ENCODE measurements at places on chromosomes 11 and 22.

DNA sequence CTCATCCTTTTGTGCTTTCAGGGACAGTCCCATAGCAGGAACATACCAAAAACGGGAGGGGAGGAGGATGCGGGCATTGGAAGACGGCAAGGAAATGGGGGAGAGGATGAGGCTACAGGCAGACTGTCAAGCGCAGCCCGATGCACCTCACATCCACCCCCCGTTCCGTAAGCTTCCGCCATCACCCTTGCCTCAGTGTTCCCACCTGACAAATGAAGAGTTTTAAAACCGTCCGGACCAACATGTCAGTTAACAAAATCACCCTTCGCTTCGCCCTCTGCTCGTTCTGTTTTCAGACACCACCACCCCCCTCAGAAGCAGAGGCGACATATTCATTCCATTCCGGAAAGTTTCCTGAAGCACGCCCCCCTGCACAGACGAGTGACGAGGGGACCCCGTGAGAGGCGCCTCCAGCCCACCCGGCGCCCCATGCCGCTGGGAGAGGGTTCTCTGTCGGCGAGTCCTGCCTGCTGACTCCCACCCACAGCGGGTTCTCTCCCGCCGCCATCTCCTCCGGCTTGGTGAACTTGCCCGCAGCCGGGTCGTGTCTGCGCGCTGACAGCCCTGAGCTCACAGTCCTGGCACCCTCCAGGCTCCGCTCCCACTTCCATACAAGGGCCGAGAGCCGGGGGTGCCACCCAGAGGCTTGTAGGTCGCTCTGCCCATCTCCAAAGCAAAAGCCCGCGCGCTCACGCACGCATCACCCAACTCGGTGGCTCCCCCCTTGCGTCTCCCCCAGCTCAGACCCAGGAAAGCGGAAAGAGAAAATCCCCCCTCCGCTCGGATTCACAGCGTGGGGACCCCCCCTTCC, 1.5 kb downstream of the IGSF9B start:
- DNase-seq: no peak

GRCh38 chr11:116439361-116439677, 333.5 kb downstream of the BUD13 start:
- DNase-seq: no peak

- DNase-seq: no peak
Observed at GRCh38 chr22:26281941-26282340, 112.7 kb downstream of the SEZ6L start.

DNA sequence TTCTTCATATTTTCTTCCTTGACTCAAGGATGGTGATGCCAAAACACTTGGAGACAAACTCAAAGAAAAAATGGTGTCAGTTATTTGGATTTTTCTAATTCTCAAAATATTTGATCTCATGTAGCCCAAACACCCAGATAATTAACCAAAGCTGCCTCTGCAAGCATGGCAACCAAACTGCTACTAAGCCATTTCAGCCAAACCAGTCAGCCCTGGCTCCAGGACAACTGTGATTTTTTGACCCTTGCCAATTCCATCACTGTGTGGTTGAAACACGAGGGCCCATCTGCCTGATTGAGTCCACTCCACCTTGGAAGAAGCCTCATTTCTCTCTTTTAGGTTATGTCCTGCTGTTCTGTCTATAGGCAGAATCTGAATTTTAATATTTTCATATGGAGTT, 277.4 kb downstream of the BLID start:
- DNase-seq: no peak

GRCh38 chr11:124882339-124883071, 15.2 kb downstream of the ROBO4 start:
- no peak for DNase-seq

- no peak for DNase-seq
Observed at GRCh38 chr22:37287550-37287951, 5.2 kb downstream of the CYTH4 start.

- DNase-seq: no peak
Observed at GRCh38 chr11:73152086-73152853, 10.2 kb upstream of the FCHSD2 start.
